ENCODE measurements at places on chromosomes 2 and 18.

DNA sequence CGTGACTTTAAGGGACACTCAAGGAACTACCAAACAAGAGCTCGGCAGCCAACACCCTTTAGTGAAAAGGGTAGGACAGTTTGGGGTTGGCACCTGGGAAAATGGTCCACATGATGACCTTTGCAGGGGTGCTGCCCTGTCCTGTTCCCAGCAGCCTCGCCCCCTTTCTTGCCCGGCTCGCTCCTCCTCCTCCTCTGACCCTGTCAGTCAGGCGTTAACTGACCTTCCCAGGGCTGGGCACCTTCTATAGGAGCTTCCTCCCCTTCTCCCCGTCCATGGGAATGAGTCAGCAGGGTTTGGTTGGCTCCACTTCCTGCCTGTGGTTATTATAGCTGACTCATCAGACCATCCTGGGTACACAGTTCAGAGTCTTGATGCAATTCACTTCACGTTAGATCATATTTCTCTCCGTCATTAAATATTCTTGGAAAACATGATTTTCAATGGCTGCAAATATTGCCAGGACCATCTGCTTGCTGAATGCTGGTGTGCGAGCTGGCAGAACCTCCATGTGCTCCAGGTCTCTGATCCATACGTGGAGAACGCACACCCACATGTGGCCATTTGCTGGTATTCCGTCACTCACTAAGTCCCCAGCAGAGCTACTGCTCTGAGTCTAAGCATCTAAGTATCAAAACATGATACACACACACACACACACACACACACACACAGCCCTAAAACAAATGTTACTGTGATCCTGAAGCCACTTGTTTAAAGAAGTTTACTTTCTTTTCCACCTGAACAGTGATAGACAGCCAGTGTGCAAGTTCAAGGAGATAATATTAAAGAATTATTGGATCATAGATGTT, 185.0 kb downstream of the ANAPC1 start:
- peak; percentile 90 for DNase-seq

GRCh38 chr2:146721486-146721885, 1123.3 kb upstream of the ACVR2A start:
- no peak for DNase-seq

DNA sequence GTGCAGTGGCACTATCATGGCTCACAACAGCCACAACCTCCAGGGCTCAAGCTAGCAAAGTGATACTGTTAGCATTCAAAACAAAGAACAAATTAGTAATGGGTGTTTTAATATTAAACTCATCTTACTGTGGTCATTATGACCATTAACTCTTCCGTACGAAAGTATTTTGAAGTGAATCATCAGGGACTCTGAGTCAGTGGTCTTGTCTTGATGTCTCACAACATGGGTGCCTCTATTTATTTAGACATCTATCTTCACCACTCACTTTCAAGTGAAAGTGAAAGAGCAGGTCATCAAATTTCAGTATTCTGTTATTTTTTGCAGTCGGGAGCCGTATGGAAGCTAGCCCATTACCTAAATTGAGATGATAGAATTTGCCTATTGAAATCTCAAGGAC, 1118.2 kb downstream of the DPP10 start:
- no peak for DNase-seq

DNA sequence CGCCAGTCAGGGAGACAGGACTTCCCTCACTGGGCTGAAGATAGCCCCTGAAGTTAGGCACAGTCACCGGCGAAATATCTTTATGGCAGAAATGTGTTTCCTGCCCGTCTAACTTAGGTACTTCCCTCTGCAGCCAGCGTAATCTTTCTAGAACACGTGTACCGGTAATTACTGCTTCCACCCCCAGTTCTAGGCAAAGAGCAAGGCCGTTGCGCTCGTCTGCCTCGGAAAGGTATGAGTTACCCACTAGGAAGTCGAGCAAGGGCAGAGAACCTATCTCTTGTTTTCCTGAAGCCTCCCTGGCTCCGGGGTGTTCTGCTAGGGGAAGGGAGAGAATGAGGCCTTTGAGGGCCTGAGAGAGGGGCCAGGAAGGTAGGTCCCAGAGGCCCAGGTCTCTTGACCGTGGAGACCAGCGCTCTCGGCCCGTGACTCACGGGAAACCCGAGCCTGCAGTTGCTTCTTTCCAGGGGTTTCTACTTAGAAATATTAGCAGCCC, 70.0 kb downstream of the TWSG1 start:
- peak; percentile 91 for DNase-seq

GRCh38 chr2:181052523-181052891, 72.1 kb downstream of the UBE2E3 start:
- no peak for DNase-seq

DNA sequence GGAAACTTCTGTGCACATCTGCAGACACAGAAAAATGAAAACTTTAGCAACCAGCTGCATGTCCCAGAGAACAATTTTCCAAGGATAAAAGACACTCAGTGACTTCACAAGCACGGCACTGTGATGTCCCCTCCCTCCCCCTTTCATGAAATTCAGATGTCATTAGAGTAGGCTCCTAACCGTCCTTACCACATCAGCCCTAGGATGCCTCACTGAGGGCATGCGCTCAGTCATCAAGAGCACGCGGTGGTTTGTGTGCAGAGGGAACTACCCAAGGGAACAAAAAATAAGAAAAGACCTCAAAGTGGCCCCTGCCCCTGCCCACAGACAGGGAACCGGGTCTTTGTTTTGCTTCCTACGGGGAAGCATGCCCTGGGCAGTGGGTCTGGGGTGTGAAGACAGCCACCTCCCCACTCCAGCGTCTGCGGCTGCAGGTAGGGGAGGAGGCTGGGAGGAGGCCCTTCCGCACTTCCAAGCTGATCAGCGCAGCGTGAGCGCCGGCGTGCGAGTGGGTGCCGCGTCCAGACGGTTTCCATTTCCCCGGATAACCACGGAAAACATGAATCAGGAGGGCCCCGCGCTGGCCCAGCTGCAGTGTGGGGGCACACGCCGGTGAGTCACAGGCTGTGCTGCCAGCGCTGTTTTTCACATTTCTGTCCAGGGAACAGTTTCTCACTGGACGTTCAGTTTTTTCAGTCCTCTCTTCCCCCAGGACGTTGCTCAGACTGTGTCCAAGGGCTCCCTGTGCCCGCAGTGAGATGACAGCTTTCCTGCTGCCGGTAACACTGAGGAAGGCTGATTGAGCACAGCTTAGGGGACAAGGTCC, 70.6 kb downstream of the COPS8 start:
- DNase-seq, result no peak

DNA sequence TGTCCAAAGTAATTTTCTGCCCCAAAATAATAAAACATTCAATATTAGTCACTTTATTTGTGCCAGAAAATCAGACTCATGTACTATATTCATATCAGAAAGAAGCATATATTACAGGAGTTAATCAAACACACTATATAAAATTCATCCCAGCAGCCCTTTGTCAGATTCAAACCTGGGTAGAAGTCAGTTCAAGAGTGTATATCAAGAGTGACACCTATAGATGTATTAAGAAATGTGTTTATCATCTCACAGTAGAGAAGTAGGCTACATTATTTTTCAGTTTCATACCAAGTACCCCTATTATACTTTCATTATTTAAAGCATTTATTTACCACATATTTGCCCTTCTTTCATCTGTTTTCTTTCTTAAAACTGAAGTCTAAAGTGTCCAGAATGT, 193.2 kb upstream of the DDX18 start:
- DNase-seq, result no peak

GRCh38 chr2:103594823-103595222, 833.0 kb downstream of the TMEM182 start:
- no peak for DNase-seq

DNA sequence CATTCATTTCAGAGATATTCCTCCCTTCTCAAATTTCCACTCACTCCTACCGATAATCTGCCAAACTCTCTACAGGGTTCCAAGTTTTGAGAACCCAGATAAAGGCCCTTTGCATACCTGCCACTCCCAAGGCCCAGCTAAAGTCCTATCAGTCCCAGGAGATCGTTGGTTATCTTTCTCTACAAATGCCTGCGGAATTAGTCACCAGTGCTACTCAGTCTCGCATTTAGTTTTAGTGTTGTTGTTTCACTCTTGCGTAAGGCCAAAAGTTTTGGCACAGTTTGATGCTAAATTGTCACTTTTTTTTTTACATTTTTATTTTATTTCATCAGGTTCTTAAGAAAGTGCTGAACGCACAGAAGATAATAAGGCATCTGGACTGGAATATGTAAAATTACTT, 29.2 kb upstream of the SETBP1 start:
- no peak for DNase-seq

DNA sequence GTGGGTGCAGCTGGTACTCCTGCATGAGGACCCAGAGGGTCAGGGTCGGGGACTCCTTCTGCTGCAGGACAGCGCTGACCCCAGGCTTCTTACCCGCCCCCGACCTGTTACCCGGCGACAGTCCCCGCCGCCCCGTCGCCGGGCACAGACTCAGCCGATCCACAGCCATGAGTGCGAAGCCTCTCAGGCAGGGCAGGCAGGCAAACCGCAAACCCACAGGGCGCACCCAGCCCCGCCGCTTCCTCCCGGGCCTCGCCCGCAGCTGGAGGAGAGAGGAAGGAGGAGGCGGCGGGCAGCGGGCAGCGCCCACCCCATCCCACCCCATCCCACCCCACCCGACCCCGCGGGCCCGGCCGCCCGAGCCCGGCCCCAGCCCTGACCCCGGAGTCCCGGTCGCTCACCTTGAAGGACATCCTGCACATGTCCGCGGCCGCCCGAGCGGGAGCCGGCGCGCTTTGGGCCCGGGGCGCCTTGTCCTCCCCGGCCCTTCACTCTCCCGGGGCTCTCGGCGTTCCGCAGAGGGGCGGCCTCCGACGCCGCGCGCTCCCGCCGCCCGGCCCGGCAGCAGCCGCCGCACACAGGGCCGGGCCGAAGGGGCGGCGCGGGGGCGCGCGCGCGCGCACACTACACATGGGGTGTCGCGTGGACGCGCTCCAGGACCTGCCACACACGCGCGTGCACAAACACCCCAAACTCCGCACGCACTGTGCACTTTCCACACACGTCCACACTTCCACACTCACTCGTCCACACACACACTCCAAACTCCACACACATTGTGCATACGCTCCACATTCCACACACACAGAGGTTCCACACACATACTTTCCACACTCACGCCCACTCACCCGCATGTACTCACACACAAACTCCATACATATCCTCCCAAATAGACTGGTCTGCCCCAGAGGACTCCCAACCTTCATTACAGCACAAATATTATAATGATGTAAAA, at the start of gene ANKRD29:
TSS of gene ANKRD29 (minus strand) at position 603 of the 955 bp plus-strand sequence. CDS start at position 422, 181 bp downstream.
- no peak for DNase-seq

DNA sequence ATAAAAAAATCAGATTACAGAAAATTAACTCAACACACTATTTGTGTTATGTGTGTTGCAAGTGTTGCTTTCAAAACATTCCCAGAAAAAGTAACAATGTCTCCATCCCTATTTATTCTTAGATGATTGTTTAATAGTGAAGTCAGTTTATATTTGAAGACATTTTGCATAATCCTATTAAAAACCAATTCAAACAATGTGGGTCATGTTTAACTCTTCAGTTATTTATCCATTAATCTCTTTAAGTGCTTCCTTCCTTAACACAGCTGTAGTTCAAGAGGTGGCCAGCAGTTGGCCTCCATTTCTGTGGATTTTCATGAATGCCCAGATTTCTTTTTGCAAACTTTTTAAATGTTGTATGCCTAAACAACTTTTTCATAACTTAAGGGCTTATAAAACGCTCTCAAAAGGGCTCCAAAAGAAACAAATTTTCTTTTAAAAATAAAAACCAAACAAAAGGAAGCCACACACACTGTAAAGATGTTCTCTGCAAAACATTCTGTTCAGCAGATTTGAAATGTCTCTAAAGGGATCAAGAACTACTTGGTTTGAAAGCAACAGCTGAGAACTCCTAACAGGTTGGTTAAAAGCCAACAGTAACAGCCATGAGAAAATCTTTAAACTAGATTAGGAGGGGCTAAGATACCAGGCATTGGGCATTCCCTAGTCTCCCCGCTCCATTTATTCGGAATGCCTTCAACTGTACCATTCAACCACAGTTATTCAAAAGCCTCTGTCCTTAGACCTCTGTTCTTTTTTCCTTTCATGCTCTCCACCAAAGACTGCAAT, 71.5 kb downstream of the THADA start:
- DNase-seq, result no peak

DNA sequence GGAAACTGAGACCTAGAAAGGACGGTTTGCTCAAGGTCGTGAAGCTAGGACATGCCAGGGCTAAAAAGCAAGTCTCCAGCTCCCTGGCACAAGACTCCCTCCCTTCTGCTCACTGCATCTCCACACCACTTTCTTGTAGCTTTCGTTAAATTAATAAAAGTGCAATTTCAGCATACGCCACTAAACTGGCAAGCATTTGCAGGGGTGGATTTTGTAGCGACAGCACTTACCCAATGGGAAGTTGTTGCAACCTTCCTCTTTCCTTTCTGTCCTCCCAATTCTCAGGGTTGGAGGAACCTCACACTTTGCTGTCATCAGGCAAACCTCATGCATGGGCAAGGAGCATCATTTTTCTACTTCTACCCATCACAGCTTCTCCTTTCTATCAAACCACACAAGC, 7.4 kb upstream of the RHOB start:
- DNase-seq, result peak; percentile 95

- no peak for DNase-seq
Measured at GRCh38 chr2:101821828-101822458, 124.4 kb downstream of the MAP4K4 start.

- DNase-seq, result no peak
Measured at GRCh38 chr18:48835119-48835518, 115.6 kb downstream of the SMAD7 start.

- DNase-seq, result no peak
Measured at GRCh38 chr18:49022311-49023161, 71.8 kb upstream of the SMAD7 start.

DNA sequence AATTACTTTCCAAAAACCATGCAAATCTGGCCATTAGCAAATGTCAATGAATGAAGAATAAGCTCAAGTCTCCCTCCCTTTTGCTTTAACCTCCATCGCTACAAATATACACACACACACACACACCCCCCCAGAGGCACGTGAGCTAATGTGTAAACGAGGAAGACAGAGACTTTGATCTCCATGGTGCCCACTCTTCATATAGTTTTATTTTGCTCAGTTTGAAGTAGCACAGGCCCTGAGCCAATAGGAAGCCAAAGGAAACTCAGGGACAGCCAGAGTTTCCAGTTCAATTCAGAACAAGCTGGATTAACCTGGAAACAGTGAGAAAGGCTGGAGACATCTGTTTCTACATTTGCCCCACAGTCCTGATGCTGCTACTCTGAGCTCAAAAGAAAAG, 248.4 kb upstream of the MEIS1 start:
- no peak for DNase-seq

DNA sequence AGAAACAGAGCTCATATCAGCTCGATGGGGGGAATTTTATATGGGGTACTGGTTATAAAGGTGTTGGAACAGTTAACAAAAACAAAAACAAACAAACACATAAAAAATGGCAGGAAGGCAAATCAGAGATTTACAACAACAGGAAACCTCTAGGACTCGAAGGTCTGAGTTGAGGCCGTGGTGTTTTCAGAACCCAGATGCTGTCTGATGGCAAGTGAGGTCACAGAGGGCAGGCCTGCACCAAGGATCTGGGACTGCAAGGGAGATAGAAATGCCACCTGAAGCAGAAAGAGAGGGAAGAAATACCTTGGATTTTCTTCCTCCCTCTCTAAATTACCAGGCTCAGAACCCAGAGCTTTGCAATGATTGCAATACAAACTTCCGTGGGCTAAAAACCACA, 429.5 kb downstream of the ZNF521 start:
- no peak for DNase-seq

Measured in GF-D8 (cell line).